HFF-Myc (cell line): ENCODE measurements at places on chromosomes 1 and 21.

DNA sequence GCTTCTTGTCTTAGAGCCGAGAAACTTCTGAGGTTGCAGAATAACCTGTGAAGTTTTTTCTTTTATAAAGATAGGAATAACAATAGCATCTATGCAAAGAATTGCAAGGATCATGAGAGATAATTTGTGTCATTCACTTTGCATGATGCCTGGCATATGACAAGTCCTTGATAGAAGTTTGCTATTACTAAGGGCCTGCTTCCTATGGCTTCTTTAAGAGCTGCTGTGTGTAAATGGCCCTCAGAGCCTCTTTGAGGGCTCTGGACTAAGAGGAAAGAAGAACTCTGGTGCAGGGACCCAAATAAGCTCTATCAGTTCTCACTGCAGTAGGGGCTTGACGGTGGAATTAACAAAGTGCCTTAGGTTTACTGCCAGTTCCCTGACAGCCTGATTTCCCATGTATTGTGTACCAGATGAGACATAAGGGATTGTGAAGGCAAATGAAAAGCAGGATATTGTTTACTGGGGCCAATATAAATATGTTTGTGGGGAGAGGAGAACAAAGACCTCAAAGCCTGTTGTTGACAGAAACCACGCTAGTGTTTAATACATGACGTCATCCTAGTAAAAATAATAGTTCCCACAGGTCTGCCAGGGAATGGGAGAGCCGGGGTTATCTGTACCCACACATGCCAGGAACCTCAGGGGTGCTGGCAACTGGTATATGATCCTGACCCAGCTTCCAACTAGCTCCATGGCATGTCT lies 131.2 kb upstream of the UBE2U start:
- DNase-seq: no peak

DNA sequence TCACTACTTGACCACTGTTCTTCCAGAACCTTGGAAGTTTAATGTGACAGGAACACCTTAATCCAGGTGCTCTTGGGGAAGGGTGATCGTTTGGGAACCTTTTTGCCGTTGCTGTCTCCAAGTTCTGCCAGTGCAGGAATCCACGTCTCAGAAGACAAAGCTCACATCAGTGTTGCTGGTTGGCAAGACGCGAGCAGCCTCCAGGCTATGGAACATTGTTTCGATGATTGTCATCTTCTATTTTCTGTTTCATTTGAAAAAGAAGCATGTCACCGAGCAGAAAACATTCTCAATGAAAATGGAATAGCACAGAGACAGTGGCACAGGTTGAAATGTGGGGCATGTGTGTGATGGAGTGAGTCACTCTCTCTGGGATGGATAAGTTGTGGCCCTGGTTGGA lies 11.7 kb downstream of the STUM start:
- no peak for DNase-seq

DNA sequence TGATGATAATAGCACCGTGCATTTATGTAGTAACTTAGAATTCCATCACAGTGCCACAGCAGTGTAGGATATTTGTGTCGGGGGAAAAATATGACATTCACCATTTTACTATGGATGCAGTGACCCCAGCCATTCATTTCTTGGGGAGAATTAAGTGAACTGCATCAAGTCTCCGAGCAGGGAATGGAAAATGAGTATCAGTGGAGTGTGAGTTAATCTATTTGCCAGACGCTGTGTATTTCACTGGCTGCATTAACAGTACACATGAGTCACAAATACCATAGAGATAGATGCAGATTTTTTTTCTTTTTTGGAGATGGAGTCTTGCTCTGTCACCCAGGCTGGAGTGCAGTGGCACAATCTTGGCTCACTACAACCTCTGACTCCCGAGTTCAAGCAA lies 33.8 kb upstream of the SLC45A1 start:
- DNase-seq: no peak

GRCh38 chr1:77627978-77628570 lies 54.4 kb downstream of the ZZZ3 start:
- DNase-seq: no peak

DNA sequence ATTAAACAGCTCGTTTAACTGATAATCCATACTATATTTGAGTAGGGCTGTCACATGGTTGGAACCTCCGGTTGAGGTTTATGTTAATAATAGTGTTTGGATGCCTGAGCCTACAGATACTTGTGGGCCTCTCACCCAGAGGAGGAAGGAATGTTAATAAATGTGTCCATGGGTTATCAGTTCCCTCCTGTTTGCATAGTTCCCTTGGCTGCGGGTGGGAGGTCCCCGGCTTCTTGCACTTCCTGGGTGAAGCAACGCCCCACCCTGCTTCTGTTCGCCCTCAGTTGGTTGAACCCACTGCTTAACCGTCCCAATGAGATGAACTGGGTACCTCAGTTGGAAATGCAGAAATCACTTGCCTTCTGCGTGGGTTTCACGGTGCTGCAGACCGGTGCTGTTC lies 23.6 kb upstream of the GBP1 start:
- DNase-seq: no peak

- DNase-seq: no peak
Observed at GRCh38 chr1:232302376-232303221, 327.3 kb downstream of the SIPA1L2 start.

GRCh38 chr1:154726443-154726842 lies 118.5 kb upstream of the ADAR start:
- no peak for DNase-seq

GRCh38 chr1:201282931-201283829 lies at the start of gene PKP1:
PKP1 (plus strand) TSS chr1:201283506; CDS start chr1:201283703, 197 bp downstream.
- DNase-seq: no peak

GRCh38 chr1:44532567-44532944 lies 127.5 kb downstream of the RNF220 start:
- DNase-seq: no peak

DNA sequence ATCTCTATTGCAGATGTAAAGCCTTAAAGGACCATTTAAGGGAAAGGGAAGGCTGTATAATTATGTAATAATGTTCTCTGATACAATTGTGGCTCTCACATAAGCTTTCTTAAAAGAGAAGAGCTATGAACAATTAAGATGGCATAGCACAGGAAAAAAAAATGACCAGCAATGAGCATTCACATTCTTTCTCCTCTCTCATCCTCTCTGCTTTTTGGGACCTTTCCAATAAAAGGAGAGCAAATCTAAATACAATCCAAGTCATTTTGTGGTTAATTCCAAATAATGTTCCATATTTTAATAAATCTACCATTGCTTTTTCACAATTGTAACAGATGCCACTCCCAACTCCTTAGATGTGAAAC lies 23.5 kb downstream of the SMYD3 start:
- DNase-seq: no peak

GRCh38 chr1:20058531-20058930 lies 11.5 kb upstream of the PLA2G5 start:
- DNase-seq: peak; percentile 36

GRCh38 chr1:59039551-59039950 lies 255.7 kb upstream of the JUN start:
- no peak for DNase-seq

DNA sequence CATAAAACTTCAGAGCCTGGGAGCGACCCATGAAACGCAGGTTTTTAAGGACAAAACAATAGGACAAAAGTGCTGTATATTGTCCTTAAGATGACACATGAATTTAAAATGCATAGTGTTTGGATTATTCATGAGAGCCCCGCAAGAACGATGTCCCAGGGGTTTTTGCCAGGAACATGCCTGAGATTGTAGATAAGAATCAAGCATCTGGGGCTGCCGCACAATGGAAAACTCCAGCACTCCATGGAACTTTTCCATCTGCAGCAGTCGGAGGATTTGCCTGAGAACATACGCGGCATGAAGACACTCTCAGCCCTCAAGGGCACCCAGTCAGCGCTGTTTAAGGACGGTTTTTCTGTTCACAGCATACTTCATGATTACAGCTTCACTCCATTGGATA lies 5.3 kb upstream of the ERG start:
- peak; percentile 4 for DNase-seq

DNA sequence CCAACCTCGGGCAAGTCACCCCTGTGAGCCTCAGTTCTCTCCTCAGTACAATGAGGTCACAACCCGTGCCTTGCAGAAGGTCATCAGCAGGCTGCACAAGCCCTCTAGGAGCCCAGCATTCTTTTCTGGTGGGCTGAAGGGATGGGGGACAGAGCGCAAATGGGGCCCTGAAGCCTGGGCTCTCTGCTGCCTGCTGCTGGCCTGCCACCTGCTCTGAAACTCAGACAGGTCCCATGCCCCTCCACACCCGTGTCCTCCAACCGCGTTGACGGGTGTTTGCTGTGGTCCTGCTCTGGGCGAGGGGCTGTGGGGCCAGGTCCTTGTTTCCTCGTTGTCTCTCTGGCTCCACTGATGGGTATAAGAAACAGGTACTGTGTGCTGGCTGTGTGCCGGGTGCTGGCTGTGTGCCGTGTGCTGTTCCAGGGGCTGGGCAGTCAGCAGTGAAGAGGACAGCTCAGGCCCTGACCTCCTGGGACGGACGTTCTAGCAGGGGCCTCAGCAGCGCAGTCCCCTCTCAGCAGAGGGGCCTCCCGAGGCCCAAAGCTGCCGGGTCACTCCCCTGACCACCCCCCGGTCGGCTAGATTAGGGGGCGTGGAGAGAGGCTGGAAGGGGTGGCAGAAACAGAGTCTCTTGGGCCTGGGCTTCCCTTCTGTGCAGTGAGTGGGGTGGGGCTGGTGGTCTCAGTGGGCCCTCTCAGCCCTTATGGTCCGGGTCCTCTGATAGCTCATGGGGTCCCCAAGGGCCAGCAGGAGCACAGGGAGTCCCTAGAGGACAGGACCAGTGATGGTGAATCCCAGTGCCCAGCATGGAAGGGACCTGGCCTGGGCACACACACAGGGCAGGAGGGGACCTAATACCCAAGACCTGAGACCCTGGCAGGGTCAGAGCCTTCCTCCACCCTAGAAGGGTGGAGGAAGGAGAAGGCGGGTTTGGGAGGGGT lies 42.1 kb downstream of the DMRTB1 start:
- DNase-seq: no peak

DNA sequence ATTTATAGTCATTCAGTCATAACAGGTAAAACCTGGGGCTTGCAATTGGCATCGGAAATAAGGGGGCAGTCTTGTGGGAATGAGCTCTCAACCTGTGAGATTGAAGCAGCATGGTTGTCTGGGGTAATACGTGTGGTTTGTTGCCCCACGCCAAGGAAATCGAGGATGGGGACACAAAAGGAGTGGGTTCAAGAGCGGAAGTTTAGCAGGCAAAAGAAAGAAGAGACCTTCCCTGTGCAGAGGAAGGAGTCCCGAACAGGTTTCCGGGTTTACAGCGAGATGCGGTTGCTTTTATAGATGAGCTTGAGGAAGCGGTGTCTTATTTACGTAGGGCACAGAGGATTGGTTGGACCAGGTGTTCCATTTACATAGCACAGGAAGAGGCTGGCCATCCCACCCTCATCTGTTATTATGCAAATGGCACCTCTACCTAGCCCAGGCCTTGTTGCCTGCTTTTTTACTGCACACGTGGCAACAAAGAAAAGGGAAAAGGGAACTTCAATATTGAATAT lies 37.3 kb downstream of the IFNAR1 start:
- DNase-seq: no peak

DNA sequence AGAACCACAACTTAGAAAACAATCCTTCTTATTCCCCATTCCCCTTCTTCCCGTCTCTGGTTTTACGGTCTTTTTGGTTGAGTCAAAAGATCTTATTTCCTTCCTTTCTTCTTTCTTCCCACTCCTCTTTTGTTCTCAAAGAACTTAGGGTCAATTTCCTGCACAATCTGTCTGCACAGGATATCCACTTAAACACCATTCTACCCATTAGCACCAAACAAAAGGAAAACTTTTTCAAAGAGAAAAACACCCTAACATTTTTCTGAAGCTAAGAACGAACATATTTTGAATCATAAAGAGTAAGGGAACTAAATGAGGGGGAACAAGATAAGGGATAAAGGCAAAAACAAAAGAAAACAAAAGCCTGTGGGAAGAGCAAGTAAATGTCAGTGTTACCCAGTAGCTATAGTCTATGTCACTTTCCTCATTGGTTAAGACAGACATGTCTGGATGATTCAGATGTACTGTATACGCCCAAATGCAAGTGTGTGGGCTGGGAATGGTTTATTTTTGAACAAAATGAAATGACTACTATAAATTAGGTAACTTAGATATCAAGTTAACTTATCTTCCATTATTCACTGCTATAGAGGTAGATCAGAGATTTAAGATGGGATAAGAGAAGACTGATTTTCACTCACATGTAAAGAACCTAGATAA lies 59.9 kb downstream of the TOR3A start:
- no peak for DNase-seq

- DNase-seq: no peak
Observed at GRCh38 chr21:42836767-42837301, 42.5 kb downstream of the WDR4 start.

DNA sequence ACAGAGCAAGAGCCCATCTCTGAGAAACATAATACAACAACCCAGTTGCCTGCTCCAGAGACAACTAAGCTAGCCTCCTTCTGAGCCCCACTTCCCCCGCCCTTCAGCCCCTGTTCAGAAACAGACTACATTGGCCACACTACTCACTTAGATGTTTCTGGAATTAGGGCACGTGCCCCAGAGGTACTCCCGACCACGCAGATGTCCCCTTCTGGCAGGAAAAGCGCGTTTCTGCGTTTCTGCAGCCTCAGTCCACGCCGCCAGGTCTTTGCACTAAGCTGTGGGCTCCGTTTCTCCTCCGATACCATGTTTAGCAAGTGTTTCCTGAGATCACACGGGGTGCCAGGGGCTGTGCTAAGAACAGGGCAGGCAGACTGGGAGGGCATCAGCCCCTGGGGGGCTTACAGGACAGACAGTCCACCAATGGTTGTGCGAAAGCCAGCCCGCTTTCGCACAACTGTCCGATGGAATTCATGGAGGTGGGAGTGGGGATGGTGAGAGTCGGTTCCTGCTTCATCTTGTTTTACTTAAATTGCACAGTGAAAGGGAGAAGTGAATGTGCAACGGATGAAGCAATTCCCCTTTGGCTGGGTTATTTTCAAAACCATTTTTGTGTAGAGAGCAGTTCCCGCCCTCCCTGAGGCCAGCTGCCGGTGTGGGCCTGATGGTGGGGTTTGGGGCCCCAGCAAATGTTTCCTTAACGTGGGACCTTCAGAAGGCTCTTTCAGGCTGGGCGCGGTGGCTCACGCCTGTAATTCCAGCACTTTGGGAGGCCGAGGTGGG lies 2.7 kb downstream of the PIK3CD start:
- DNase-seq: no peak

- peak; percentile 59 for DNase-seq
Observed at GRCh38 chr1:147539122-147539575, 2.2 kb upstream of the BCL9 start.

DNA sequence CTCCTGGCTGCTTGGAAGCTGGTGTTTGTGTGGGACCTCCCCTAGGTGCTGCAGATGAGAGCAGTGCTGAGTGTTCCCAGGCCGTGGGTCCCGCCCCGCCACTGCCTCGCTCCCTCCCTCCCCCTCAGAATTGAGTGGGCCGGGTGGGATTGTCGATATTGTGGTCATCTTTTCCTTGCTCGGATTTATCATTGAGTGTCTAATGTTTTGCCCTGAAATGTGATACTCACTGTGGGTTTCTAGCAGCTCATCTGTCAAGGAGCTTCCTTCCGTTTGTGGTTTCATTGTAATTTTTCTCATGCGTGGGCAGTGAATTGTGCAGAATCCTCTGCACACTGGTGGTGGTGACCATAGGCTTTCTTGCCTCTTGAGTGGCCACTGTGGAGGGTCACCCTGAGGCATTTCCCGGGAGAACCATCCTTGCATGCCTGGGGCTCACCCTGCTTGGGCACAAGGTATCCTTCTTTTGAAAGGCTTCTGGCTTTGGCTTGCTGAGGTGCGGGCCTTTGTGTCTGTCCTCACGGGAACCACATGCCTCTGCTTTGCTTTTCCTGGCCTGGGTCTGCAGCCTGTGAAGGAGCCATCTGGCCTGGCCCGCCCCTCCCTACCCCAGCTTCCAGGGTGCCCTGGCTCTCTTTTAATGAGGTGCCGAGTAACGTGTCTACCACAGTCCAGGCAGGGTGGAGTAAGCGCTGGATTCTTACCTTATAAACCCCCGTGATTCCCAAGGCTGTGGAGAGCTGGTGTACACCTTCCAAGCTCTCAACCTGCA lies 25.6 kb downstream of the SLX9 start:
- DNase-seq: no peak
